NCI-H526 treated with DMSO at 0.1 percent for 48 hours (cell line): ENCODE measurements at places on chromosomes 6 and 20.

GRCh38 chr6:166608774-166609173, 18.3 kb downstream of the RPS6KA2 start:
- no peak for DNase-seq

GRCh38 chr6:10403385-10404106, 11.3 kb downstream of the TFAP2A start:
- no peak for DNase-seq

GRCh38 chr20:24795436-24795835, 153.6 kb upstream of the CST7 start:
- no peak for DNase-seq

DNA sequence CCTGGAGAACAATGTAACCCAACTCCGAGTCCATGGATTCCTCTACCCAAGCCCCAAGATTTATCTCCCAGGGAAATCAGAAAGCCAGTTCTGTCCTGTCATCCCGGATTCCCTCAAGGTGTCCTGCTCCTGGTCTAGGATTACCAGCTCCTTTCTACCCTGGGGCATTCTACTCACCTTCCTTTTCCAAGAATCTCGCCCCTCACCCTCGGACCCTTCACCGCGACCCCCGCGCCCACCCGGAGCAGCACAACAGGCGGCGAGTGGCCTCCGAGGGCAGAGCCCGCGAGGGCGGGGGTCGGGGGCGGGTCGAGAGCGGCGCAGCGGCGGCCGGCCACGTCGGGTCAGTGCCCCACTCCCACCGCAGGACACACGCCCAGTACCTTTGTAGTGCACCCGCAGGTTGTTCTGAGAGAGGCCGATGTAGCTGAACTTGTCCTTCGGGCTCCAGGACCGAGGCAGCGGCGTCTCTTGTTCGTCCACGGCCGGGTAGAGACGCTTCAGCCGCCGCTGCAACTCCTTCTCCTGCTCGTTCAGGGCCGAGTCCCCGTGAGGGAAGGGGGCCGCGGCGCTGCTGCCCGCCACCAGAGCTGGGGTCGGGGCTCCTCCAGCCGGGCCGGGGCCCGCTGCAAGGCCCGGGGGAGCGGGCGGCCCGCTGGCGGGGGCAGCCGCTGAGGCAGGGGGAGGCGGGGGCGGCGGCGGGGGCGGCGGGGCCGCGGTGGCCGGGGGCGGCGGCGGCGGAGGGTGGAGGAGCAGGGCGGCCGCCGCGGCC, 897 bp downstream of the RANBP9 start:
- DNase-seq, result peak; percentile 53

- DNase-seq, result peak; percentile 26
These were observed 22.2 kb downstream of the CEP57L1 start for GRCh38 chr6:109117346-109118035.

GRCh38 chr20:56465997-56466396, 2.4 kb upstream of the RTF2 start:
- DNase-seq, result no peak

DNA sequence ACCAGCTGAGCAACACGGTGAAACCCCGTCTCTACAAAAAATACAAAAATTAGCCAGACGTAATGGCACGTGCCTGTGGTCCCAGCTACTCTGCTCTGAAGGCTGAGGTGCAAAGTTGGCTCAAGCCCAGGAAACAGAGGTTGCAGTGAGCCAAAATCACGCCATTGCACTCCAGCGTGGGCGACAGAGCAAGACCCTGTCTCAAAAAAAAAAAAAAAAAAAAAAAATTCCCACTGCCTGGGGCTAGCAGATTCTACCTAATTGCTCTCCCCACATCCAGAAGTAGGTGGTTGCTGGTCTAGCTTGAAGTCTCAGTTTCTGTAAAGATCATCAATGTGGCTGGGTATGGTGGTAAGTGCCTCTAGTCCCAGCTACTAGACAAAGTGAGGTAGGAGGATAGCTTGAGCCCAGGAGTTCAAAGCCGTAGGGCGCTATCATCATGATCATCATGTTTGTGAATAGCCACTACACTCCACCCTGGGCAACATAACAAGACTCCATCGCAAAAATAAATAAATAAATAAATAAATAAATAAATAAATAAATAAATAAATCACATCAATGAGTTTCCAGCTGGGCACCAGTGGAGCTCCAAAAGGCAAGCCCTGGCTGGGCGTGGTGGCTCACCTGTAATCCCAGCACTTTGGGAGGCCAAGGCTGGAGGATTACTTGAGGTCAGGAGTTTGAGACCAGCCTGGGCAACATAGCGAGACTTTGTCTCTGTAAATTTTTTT, 6.3 kb upstream of the AP5S1 start:
- no peak for DNase-seq

DNA sequence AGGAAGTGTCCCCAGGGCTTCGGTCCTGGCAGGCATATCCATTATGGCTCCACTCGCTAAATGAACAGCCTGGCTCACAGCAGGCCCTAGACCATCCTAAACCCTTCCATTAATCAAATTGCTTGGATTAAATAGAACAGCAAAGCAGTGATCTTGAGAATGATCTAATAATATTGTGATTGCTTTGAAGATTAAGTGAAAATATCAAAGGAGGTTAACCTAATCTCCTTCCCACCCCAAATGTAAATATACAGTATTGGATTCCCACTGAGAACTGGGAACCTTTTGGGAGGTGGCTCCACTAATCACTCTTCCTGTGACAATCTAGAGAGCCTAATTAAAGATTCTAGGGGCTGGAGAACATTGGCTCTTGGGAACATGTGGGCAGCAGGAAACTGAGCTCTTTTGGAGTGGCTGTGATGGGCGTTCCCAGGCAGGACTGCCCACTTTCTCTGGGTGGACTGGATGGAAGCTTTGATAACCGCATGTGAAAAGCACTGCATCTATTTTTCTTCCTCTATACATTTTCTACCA, 68.3 kb upstream of the FRMD1 start:
- no peak for DNase-seq

- DNase-seq, result no peak
These were observed 1.6 kb downstream of the CEP43 start for GRCh38 chr6:167000759-167001158.

- DNase-seq, result peak; percentile 5
These were observed 128.8 kb downstream of the PHF3 start for GRCh38 chr6:63764318-63764916.

GRCh38 chr6:15952231-15953151, 176.4 kb upstream of the MYLIP start:
- DNase-seq, result no peak

DNA sequence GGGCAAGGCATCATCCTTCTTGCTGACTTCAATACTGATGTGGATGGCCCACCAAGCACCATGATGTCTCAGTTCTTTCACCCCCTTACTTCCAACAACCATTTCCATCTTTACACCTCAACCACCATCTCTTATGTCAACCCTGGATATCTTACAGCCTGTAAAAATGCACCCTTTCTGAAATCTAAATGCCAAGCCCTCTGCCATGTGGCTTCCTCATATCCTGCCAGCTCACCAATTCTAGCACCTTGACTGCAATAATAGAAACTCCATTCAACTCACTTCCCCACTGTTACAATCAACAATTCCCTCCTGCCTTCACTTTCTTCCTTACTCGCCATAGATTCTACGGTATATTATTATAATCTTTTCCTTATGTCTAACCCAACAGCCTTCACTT, 57.9 kb downstream of the LY86 start:
- DNase-seq, result no peak

DNA sequence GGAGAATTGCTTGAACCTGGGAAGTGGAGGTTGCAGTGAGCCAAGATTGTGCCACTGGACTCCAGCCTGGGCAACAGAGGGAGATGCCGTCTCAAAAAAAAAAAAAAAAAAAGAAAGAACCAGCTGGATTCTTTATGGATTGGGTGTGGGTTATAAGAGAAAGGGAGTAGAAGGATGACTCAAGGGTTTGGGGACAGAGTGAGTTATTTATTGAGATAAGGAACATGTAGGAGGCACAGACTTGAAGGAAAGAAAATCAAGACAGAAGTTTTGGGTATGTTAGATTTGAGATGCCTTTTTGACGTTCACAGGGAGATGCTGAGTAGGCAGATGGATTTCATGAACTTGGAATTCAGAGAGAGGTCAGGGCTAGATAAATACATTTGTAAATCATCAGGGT, 47.6 kb downstream of the KIZ start:
- DNase-seq, result no peak

DNA sequence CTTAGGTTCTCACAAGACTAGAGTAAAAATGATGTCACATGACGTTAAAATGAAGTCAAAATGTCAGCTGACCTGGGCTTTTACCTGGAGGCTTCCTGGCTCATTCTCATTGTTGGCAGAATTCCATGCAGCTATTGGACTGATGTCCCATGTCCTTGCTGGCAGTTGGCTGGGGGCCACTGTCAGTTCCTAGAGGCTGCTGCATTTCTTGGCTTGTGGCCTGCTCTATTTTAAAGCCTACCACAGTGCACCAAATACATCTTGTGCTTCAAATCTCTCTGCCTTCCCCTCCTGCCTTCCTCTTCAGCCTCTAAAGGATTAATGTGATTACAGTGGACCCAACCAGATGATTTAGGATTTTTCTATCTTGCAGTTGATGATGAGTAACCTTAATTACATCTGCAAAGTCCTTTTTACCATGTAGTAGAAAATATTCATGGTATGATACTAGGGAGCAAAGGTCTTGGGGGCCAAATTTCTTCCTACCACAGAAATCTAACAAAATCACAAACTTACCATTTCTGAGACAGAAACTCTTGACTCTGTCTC, 81.9 kb downstream of the FIG4 start:
- no peak for DNase-seq

- DNase-seq, result no peak
These were observed 139.9 kb downstream of the MOXD1 start for GRCh38 chr6:132261354-132261753.

DNA sequence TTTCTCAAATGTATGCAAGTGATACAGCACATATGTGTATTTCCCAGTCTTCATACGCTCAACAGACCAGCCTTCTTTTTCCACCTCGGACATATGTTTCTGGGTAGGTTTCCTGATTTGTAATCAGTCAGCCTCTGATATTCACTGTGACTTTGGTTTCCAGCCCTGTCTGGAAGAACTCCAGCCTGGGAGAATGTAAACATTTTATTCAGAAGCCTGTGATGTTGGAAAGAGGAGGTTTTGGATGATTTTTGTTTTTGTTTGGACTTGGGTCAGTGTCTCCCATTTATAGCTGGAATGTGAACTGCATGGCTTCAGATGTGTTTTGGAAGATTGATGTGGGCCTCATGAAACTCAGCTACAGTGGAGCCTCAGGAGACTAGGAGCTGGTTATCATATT, 172.2 kb upstream of the CENPW start:
- no peak for DNase-seq

GRCh38 chr20:45782890-45783289, 8.8 kb downstream of the WFDC3 start:
- no peak for DNase-seq

DNA sequence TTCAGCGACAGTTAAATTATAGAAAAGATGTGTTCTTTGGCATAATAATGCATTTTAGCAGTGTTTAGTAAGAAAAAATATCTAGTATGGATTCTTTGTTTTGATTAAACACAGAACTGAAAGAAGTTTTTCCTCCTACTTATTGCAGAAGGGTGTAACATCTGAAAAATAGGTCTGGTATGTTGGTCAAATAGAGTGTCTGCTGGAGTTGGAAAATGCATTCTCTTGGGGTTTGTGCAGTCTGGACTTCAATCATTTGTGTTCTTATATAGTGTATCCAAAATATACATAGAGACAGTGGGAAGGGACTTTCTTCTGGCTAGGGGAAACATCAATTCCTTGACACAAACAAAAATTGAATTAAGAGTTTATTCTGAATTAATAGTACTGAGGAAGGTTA, 132.4 kb upstream of the MAN1A1 start:
- no peak for DNase-seq

- DNase-seq, result no peak
These were observed 3.5 kb upstream of the PRIM2 start for GRCh38 chr6:57313711-57314471.

GRCh38 chr20:43349841-43350240, 107.9 kb upstream of the SRSF6 start:
- DNase-seq, result no peak

DNA sequence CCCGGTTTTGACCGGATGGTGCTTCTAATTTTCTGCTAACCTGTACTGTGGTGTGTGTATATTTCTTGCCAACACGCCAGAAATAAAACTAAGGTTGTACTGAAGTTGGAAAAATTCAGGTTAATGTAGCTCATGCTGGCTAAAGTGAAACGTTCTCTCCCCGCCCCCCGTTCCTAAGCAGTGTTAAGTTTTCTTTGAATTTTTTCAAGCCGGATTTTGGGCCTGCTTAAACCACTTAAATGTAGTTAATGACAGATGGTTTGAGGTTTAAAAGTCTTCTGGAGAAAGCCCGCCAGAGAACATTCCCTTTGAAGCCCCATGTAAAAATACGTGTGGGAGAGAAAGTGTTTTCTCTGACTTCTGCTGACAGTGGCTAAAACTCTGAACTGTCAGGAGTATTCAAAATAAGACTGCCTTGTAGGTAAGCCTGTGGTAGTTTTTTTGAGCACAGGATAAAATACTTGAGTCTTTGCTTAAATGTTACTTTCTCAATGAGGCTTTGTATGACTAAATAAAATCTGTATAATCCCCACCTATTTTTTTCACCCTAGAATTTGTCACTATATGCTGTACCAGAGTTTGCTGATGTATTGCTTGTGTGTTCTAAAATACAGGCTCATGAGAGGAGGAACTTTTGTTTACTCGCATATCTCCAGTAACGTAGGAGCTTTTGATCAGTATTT, 101.3 kb downstream of the OR2B2 start:
- DNase-seq, result no peak
